Aorta (tissue), 5 donors: ENCODE measurements at places on chromosomes 5 and 9. TPM values are rescaled to one million over a fixed set of nuclear protein-coding genes. Genes with fewer than 3 reads are reported as not detected.

The NFIB gene
- total RNA-seq, result 160 TPM

The MELK gene
- total RNA-seq, result 0.39 TPM

- H3K27ac ChIP-seq, result no peak overlapping the region
- H3K27me3 ChIP-seq, result no peaks in the 10 kb centered on the region
- no peak for DNase-seq
- H3K4me1 ChIP-seq, result peaks cover 4% of the 10 kb centered on the region
- no peaks in the 10 kb centered on the region for H3K36me3 ChIP-seq
Observed at GRCh38 chr5:74384851-74385250, 255.7 kb downstream of the ENC1 start.

DNA sequence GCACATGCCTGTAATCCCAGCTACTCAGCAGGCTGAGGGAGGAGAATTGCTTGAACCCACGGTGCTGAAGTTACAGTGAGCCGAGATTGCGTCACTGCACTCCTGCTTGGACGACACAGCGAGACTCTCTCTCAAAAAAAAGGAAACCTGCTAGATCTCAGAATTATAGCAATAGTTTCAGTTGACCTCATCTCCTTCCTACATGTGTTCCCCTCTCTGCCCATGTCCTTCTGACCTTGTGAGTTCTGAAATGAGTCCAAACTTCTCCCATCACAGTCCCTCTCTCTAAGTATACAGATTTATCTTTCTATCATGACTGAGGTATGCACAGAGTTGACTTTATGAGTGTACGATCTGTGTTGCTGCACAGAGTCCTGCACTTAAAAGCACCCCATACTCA is 44.6 kb upstream of the SHOC1 start:
- no peaks in the 10 kb centered on the region for H3K4me1 ChIP-seq
- no peak overlapping the region for H3K4me3 ChIP-seq
- no peaks in the 10 kb centered on the region for H3K36me3 ChIP-seq
- peak; percentile 57 for DNase-seq
